CD8-positive, alpha-beta memory T cell (primary cell): ENCODE measurements at places on chromosomes 5 and 9. TPM values are rescaled to one million over a fixed set of nuclear protein-coding genes. Genes with fewer than 3 reads are reported as not detected.

DNA sequence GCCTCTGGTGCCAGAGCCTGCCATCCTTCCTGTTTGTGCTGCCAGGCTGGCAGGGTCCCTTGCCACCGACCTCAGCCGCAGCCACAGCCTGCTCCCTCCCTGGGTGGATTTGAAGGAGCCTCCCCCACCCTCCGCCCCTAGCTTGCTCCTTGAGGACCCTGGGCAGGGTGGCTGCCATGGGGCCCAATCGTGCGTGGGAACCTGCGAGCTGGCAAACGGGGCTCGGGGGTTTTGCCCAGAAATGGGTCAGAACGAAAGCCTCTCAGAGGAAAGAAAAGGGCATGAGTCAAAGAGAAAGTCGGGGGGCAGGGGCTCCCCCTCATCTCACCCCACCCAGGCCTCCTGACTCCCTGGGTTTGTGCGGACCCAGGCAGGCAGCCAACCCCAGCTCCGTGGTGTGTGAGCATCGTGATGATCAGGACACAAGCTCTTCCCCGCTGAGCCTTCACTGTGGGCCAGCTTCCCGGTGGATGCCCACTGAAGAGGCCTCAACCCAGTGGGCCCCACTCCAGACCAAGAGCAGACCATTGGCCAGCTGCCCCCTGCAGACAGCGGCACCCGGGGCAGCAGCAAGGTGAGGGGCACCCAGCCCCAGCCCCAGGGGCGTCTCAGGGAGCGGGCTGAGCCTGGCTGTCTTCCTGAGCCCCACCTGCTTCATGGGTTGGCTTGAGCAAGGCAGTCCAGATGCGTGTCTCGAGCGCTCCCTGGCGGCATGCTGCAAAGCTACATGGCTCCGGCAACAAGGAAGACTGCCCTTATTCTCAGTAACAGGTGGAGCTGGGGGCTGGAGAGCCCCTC, 3.0 kb upstream of the FUT7 start:
- peak overlapping the region; percentile 38 for H3K27ac ChIP-seq
- peaks cover 42% of the 10 kb centered on the region for H3K4me1 ChIP-seq
- peak overlapping the region; percentile 58 for H3K4me3 ChIP-seq
- H3K36me3 ChIP-seq: no peaks in the 10 kb centered on the region
- no peaks in the 10 kb centered on the region for H3K27me3 ChIP-seq

DNA sequence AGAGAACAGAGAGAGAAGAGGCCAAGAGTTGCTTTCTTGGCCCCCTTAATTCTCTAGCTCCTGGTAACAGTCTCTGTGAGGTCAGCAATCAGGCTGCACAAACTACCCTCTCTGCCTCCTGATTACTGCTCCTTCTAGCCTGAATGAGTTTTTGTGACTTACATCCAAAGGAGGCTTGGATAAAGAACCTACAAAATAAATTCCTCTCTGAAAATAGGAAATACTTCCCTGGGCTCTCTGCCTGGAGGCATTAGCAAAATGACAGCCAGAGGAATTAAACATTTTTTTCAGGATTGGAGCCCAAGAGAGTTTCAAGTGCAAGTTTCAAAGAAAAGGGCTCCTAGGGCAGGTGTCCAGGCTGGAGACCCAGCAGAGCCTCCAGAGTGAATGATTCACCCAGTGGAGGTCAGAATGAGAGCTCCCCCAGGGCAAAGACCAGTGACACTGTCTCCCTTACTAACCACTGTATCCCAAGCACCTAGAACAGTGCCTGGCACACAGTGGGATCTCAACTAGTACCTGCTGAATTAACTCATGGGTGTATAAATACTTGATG, 162.5 kb downstream of the SPOCK1 start:
- H3K36me3 ChIP-seq: no peaks in the 10 kb centered on the region
- H3K4me3 ChIP-seq: no peak overlapping the region
- no peak for DNase-seq
- no peaks in the 10 kb centered on the region for H3K4me1 ChIP-seq
- H3K27ac ChIP-seq: no peak overlapping the region

- H3K27me3 ChIP-seq: no peaks in the 10 kb centered on the region
- peaks cover 4% of the 10 kb centered on the region for H3K36me3 ChIP-seq
- H3K4me3 ChIP-seq: no peak overlapping the region
- DNase-seq: no peak
- no peaks in the 10 kb centered on the region for H3K4me1 ChIP-seq
- no peak overlapping the region for H3K27ac ChIP-seq
These were observed 39.4 kb downstream of the GALNT12 start for GRCh38 chr9:98846879-98847278.

DNA sequence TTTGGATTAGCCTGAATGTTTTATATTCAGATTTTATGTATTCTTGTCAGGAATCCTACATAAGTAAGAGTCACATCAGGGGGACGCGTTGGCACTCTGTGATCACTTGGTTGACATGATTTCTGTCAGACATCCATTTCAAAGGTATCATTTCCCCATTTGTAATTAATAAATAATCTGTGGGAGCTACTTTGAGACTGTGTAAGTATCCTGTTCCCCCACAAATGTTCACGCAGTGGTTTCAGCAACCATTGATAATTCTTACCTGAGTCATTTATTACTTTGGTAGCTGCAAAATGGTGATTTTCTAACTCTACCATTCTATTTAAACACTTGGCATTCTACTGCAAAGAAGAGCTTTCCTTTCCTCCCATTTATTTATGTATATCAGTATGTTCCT, 56.9 kb upstream of the TBC1D2 start:
- no peaks in the 10 kb centered on the region for H3K4me1 ChIP-seq
- no peaks in the 10 kb centered on the region for H3K27me3 ChIP-seq
- DNase-seq: no peak
- no peak overlapping the region for H3K4me3 ChIP-seq
- no peak overlapping the region for H3K27ac ChIP-seq

GRCh38 chr5:149677731-149678130, 52.4 kb upstream of the PPARGC1B start:
- no peaks in the 10 kb centered on the region for H3K4me1 ChIP-seq
- no peak overlapping the region for H3K4me3 ChIP-seq
- DNase-seq: no peak

Gene FOXD4
- 0.20 TPM for total RNA-seq

Gene SLC2A6
- total RNA-seq: 16.3 TPM

Gene STPG3
- total RNA-seq: 0.28 TPM

Gene DNM1
- total RNA-seq: 0.26 TPM

Gene RASGEF1C
- not detected for total RNA-seq

Gene BNC2
- total RNA-seq: 0.18 TPM

Gene DIPK1B
- not detected for total RNA-seq
